GM23248 (cell line): ENCODE measurements at places on chromosomes 3 and 15. TPM values are rescaled to one million over a fixed set of nuclear protein-coding genes. Genes with fewer than 3 reads are reported as not detected.

FYTTD1 gene
- 42.0 and 71.5 TPM in 2 replicates for total RNA-seq

MAP1A gene
- 61.9 and 62.2 TPM in 2 replicates for total RNA-seq

CPA3 gene
- total RNA-seq, result not detected in 2 replicates

CORO2B gene
- total RNA-seq, result 7.6 and 7.7 TPM in 2 replicates

C3orf52 gene
- total RNA-seq, result 1.3 and 3.5 TPM in 2 replicates

ADAMTS9 gene
- total RNA-seq, result 1.3 and 1.5 TPM in 2 replicates

GRIP2 gene
- 0.11 TPM in 1 of 2 replicates, not detected in the other for total RNA-seq

C3orf70 gene
- total RNA-seq, result not detected in 2 replicates

LRRC34 gene
- total RNA-seq, result 3.4 and 9.4 TPM in 2 replicates

HYAL1 gene
- 0.51 TPM in 1 of 2 replicates, not detected in the other for total RNA-seq

TEX55 gene
- not detected in 2 replicates for total RNA-seq

DNASE1L3 gene
- not detected in 2 replicates for total RNA-seq

SLC15A2 gene
- total RNA-seq, result 0.25 TPM in 1 of 2 replicates, not detected in the other

UROC1 gene
- total RNA-seq, result not detected in 2 replicates

HIGD2B gene
- not detected in 2 replicates for total RNA-seq

GABRB3 gene
- total RNA-seq, result not detected in 2 replicates

ZBTB20 gene
- total RNA-seq, result 6.3 and 9.2 TPM in 2 replicates

SETD5 gene
- total RNA-seq, result 45.0 and 62.0 TPM in 2 replicates
